ENCODE measurements at places on chromosomes 3 and 15.

- DNase-seq, result no peak
These were observed 13.1 kb downstream of the CMTM7 start for GRCh38 chr3:32404714-32405113.

- no peak for DNase-seq
These were observed 4.0 kb downstream of the STX19 start for GRCh38 chr3:94024385-94024784.

- DNase-seq, result no peak
These were observed 38.7 kb downstream of the WNT7A start for GRCh38 chr3:13841141-13841540.

DNA sequence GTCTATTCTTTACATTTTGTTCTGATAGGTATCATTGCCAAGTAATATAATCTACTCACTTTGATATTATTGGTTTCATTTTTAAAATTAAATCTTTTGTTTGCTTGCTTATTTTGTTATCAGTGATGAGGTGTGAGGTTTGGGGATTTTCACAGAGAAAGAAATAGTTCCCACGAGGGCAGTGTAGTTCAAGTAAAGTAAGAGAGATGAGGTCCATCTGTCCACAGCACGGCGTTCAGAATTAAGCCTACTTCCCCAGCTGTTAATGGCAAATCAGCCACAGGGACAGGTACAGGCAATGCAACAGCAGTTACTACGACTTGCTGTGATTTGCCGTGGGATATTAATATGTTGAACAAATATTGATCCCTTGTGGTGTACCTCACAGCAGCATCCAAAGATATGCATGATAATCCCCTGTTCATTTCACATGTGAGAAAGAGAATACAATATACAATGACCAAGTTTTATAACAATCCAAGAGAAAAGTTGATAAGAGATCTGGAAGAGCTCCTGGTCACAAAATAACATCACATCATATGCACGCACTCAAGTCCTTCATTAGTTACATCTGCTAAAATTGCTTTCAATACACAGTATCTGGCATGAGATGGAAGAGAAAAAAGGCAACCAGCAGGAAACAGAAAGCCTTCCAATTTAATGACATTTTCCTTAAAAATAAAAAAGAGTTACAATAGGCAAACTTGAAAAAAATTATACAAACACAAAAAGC lies 131.6 kb downstream of the TUSC7 start:
- DNase-seq, result no peak

All from stimulated activated CD4-positive, alpha-beta T cell treated with anti-CD3 and anti-CD28 coated beads, TNF-alpha, amount 100 ng/mL, for 24 hours (primary cell).